Activated CD4-positive, CD25-positive, alpha-beta regulatory T cell treated with anti-CD3 and anti-CD28 coated beads, Interleukin-2, amount 50 U/mL, for 72 hours (primary cell): ENCODE measurements at places on chromosomes 7 and 10.

- DNase-seq, result no peak
Observed at GRCh38 chr7:121344093-121344492, 15.3 kb downstream of the WNT16 start.

DNA sequence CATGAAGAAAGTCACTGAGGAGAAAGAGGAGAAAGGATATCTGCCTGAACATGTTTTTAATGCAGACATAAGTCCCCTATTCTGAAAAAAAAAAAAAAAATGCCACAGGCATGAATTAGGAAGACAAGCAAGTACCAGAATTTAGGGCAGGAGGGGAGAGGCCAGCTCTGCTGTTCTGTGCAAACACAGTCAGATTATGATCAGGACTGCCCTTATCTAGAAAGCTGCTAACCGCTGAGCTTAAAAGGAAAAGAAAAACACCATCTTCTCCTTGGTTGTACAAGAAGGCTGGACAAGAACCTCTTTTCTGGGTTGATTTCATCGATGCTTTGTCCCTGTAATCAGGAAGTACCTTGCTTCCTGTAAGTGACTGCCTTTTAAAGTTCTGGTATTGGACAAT, 15.3 kb upstream of the PWWP2B start:
- DNase-seq, result no peak

DNA sequence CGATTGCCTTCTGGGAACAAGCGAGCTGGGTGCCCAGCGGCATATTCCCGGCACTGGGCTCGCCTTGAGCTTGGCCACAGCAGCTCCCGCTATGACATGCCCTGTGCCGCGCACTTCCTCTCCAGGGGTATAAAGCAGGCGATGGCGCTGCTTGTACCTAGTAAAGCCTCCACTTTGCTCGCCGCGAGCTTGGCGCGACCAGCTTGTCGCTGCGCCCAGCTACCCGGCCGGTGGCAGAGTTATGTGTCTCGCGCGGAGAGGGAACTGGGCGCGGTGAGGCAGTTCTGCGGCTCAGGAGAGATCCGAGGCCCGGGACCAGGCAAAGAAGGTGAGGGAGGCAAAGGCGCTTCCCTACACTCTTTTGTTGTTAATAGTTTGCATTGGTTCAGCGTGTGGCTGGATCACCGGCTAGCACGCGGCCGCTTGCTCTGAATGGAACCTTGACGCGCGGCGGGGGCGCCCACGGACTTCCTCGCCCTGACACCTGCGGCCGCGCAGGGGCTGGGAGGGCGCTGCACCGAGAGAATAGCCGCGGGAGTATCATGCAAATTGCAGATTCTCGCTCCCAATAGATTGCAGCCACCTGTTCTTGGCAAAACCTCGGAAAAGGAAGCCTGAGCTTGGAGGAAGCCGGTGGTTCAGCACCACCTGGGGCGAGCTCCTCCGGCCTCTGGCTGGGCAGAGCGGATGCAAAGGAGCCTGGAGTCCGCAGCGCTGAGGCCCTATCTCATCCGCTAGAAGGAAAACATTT, 3.0 kb upstream of the BUB3 start:
- DNase-seq, result no peak

DNA sequence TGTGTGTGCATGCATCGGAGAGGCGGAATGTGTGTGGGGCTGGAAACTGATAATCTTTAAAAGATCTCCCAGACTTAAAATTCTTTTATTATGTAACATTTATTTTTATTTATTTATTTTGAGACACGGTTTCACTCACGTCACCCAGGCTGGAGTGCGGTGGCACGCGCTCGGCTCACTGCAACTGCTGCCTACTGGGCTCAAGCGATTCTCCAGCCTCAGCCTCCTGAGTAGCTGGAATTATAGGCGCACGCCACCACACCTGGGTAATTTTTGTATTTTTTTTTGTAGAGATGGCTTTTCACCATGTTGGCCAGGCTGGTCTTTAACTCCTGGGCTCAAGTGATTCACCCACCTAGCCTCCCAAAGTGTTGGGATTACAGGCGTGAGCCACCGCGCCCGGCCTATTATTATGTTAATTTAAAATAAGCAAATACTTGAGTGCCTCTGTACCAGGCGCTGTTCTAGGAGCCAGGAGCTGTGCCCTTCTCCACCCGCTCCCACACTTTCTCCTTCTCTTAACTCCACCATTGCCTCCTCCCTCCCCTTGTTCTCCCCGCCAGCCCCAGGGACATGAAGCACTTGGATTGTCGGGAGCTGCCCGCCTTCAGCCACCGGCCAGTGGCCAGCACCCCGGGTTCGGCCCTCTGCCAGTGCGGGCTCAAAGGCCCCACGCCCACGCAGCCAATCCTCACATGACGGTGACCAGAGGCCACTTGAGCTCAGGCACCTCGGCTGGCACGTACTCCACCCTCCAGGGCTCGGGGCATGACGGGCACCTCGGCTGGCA, 163.6 kb downstream of the DNAJB6 start:
- peak; percentile 22 for DNase-seq
